ENCODE measurements at places on chromosomes 11 and 22. TPM values are rescaled to one million over a fixed set of nuclear protein-coding genes. Genes with fewer than 3 reads are reported as not detected.

GRCh38 chr11:92765965-92766371 is 203.5 kb upstream of the MTNR1B start:
- peak; percentile 59 for DNase-seq

GRCh38 chr11:47518212-47518964 is 34.5 kb downstream of the CELF1 start:
- DNase-seq, result no peak

- DNase-seq, result peak; percentile 78
Observed at GRCh38 chr11:9759519-9760192, 95.8 kb downstream of the SWAP70 start.

Gene VSIG10L2
- polyA plus RNA-seq, result not detected

Measured in renal cortex interstitium (tissue), 15 donors.